ENCODE measurements at places on chromosomes 5 and 9.

GRCh38 chr5:133742431-133742988 lies 130.2 kb upstream of the FSTL4 start:
- no peak for DNase-seq

GRCh38 chr5:127813633-127814587 lies 110.7 kb downstream of the CCDC192 start:
- DNase-seq, result no peak

DNA sequence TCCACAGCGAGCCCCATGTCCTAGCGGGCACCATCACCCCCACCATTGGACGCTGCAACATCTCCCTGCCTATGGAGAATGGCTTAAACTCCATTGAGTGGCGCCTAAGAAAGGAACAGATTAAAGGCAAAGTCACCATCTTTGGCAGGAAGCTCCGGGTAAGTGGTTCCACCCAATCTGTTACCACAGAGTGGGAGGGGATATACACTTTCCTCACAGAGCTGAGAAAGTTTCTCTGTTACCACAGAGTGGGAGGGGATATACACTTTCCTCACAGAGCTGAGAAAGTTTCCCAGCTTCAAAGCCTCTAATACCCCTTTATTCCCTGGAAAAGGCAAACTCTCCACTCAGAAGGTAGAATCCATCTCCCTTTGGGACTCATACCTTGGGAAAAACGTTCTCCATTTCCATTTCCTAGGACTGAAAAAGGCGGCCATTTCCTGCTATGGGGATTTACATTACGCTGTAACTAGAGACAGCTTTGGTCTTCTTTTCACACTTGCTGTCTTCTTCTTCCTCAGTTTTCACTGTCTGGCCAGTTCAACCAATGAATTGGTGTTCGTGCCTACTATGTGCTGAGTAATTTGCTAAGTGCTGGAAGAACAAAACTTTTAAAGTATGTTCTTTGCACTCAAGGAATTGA lies 63.4 kb upstream of the WWC1 start:
- no peak for DNase-seq

DNA sequence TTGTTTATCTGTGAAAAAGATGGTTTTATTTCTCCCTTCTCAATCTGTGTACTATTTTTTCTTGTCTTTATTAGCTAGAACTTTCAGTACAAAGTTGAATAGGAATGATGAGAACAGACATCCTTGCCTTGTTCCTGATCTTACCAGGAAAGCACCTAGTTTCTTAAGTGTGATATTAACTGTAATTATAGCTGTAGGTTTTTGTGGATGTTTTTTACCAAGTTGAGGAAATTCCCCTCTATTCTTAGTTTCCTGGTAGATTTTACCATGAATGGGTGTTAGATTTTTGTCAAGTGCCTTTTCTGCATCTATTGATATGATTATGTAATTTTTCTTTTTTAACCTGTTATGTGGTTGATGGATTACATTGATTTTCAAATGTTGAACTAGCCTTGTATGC lies 68.7 kb downstream of the KCNN2 start:
- no peak for DNase-seq

DNA sequence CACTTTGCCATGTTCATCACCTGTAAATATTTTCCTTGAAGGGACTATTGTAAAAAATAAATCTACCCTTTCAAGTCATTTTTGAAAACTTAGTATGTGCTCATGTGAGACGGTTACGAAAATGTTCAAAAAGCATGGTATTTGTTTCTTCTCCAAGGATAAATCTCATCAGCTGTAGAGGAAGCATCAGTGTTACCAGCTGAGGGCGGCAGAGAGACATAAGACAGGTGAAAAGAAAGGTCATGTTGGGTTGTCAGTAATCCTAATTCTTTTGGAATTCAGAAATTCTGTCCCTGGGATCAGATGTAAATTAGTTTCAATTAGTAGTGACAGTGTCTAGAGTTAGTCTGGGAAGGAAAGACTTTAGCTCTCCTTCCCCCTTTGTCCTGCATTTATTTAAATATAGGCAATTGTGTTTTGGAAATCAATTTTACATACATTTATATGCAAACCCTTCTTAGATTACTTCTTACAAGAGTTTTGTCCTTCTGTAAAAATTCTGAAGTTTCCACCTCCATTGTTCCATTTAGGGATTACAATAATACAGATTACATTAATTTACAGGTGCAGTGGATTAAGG lies 791.9 kb upstream of the CDH6 start:
- no peak for DNase-seq

DNA sequence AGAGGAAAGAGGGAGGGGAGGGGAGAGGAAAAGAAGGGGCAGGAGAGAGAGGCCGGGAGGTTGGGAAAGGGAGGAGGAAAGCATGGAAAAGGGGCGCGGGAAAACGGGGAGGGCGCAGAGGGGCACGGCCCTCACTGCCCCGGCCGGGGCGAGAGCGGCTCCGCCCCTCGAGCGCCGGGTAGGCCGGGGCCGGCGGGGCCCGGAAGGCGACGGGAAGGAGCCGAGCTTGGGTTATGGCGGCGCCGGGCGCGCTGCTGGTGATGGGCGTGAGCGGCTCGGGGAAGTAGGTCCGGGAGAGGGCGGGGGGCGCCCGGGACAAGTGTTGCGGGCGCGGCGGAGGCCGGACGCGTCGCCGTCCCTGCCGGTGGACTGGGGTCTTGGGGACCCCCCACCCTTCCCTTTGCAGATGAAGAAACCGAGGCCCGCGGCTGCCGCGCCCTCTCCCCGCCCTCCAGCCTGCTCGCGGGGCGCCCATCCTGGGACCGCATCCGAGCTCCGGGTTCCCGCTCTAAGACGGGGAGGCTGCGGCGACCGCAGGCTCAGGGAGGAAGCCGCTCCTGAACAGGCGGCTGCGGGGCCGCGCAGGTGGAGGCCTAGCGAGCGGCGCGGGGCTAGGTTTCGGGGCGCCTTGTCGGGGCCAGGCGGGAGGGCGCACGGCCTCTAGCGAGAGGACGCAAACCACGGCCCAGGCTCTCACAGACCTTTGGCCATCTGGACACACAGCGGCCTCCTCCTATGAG lies at the start of gene IDNK:
IDNK (plus strand) TSS at position 205 of the 740 bp plus-strand sequence; CDS start at position 234, 29 bp downstream.
- DNase-seq, result peak; percentile 70

GRCh38 chr5:140317859-140318258 lies 15.0 kb upstream of the PFDN1 start:
- no peak for DNase-seq

DNA sequence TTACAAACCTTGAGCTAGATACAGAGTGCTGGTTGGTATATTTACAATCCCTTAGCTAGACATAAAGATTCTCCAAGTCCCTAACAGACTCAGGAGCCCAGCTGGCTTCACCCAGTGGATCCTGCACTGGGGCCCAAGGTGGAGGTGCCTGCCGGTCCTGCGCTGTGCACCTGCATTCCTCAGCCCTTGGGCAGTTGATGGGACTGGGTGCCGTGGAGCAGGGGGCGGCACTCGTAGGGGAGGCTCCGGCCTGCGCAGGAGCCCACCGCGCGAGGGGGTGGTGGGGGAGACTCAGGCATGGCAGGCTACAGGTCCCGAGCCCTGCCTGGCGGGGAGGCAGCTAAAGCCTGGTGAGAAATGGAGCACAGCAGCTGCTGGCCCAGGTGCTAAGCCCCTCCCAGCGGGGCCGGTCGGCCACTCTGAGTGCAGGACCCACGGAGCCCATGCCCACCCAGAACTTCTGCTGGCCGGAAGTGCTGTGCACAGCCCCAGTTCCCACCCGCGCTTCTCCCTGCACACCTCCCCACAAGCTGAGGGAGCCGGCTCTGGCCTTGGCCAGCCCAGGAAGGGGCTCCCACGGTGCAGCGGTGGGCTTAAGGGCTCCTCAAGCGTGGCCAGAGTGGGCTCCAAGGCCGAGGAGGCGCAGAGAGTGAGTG lies 1464.7 kb downstream of the EFNA5 start:
- DNase-seq, result no peak
